Putamen (tissue), 1 donor: ENCODE measurements at places on chromosomes 16 and 17.
A peak's percentile ranks its signal among the peaks of the same experiment; 100 is the strongest.

DNA sequence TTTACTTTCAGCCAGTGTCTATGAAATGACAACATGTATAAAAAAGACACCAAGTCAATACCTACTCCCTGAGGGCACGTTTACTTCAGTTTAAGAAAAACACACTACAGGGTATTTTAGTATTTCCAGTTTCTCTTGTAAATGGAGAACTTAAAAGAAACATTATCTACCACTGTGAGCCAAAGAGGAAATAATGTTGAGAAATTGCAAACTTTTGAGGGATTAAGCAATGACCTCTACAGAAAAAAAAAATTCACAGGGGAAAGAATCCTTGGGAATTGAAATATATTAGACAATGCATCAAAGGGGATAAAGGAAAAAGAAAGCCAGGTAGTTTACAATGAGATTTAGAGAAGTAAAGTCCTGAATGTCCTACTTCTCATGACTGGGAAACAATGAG, 126.0 kb downstream of the KCNJ2 start:
- no peak for DNase-seq

DNA sequence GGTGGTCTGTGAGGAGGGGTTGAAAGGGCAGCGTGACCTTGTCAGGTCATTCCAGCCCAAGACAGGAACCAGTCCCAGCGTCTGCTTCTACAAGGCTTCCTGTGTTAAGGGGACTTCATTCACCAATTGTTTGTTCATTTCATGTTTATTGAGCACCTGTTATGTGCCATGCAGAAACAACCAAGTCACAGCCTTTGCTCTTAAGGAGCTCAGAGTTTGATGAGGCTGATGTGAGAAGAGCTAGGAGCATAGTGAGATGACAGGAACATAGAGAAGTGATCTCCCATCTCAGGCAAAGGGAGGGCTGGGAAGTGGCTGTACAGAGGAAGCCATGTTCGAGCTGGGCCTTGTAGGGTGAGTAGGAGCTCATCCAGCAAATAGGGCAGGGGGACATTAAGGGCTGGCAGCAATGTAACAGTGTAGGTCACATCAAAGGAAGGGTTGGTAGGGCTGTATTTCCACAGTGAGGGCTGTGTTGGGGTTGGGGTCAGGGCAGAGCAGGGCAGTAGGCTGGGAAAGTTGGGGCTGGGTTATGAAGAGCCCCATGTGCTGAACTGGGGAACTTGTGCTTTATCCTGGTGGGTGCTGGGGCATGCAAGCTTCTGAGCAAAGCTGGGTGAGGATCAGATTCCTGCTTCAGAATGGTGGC, 79.8 kb downstream of the ARHGAP23 start:
- DNase-seq: no peak

- DNase-seq: no peak
Measured at GRCh38 chr17:54608634-54609155, 292.0 kb upstream of the TOM1L1 start.

GRCh38 chr17:45437465-45438283, 5.0 kb upstream of the ARHGAP27 start:
- DNase-seq: no peak

DNA sequence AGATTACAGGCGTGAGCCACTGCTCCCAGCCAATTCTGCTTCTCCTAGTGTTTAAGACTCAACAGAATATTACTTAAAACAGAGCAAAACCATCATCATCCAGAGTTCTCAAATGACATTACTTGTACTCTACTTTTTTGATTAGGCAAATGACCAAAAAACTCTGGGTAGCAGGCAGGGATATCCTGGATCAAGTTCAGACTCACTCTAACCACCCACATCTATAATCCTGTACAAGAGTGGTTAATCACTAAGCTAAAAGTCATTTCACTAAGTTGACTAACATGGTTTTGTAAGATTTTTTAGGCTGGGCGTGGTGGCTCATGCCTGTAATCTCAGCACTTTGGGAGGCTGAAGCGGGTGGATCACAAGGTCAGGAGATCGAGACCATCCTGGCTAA, 6.8 kb downstream of the NAE1 start:
- DNase-seq: no peak

- no peak for DNase-seq
Measured at GRCh38 chr16:84044118-84044488, 1.5 kb upstream of the SLC38A8 start.

- DNase-seq: no peak
Measured at GRCh38 chr16:80807906-80808305, 3.5 kb upstream of the CDYL2 start.

GRCh38 chr17:7840441-7840840, 6.4 kb downstream of the KDM6B start:
- DNase-seq: no peak

GRCh38 chr16:57815987-57816745, 13.9 kb upstream of the KIFC3 start:
- DNase-seq: no peak

- DNase-seq: no peak
Measured at GRCh38 chr16:55479430-55480140, 587 bp downstream of the MMP2 start.

DNA sequence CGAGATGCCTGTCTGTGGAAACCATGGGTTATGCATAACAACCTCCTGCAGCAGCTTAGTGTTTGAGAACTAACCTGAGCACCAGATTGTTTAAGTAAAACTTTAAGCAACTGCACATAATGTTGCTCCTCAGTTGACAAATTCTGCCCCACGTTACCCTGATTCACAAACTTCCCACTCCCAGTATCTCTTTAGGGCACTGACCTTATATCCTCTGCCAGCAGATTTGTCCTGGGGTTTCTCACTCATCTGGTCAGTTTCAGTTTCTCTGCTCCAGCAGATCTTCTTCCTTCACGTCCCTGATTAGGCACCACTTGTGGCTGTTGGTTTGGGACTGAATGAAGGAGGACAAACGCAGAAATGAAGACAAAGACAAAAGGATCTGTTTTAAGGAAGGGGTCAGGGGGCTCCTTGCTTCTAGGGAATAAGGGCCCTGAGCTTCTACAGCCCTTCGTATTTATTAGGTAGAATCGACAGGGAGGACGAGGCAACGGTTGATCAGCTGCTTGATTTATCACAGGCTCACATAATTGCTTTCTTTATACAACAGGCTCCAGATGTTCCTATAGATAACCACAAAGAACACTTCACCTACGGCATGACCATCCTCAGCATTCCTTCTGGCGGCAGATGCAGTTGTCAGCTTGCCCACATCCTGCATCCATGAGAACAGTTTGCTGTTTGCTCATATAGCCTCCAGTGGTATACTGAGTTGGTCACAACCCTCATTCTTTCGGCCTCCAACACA, 13.5 kb upstream of the ZNF689 start:
- no peak for DNase-seq

DNA sequence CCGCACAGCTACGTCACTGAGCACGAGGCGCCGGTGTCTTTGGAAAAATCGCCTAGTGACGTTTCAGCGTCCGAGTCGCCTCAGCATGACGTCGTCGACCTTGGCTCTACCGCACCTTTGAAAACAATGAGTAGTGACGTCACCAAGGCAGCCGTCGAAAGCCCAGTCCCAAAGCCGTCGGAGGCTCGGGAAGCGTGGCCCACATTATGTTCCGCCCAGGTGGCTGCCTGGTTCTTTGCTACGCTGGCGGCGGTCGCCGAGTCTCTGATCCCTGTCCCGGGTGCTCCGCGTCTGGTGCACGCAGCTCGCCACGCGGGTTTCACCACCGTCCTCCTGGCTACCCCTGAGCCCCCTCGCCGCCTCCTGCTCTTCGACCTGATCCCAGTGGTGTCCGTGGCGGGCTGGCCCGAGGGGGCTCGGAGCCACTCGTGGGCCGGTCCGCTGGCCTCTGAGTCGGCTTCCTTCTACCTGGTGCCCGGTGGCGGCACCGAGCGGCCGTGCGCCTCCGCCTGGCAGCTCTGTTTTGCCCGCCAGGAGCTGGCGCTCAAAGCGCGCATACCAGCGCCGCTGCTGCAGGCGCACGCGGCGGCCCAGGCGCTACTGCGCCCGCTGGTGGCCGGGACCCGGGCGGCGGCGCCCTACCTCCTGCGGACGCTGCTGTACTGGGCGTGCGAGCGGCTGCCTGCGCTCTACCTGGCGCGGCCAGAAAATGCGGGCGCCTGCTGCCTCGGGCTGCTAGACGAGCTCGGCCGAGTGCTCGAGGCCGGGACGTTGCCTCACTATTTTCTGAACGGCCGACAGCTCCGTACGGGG, 1.5 kb downstream of the TMEM102 start:
- peak; percentile 74 for DNase-seq

DNA sequence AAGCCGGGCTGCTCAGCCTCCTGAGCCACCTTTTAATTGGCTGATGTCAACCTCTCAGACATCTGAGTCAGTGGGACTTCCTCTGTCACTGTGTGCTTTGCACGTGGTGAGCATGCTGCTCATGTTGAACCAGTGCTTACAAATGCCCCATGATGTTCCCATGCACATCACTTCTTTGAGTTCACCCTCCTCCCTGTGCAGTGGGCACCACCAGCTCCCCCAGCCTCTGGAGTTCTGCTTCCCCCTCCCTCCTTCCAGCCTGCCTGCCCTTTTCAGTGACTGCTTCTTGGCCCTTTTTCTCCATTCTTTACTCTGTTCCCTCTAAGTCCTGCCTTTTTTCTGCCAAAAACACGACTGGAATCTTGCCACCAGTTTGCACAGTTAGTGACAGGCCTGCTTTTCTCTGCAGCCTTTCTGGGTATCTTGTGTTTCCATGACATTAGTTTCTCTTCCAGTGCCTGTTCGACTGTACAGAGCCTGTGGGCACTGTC, 41.6 kb downstream of the USP10 start:
- peak; percentile 68 for DNase-seq

- no peak for DNase-seq
Measured at GRCh38 chr16:72837846-72838585, 209.9 kb downstream of the ZFHX3 start.

DNA sequence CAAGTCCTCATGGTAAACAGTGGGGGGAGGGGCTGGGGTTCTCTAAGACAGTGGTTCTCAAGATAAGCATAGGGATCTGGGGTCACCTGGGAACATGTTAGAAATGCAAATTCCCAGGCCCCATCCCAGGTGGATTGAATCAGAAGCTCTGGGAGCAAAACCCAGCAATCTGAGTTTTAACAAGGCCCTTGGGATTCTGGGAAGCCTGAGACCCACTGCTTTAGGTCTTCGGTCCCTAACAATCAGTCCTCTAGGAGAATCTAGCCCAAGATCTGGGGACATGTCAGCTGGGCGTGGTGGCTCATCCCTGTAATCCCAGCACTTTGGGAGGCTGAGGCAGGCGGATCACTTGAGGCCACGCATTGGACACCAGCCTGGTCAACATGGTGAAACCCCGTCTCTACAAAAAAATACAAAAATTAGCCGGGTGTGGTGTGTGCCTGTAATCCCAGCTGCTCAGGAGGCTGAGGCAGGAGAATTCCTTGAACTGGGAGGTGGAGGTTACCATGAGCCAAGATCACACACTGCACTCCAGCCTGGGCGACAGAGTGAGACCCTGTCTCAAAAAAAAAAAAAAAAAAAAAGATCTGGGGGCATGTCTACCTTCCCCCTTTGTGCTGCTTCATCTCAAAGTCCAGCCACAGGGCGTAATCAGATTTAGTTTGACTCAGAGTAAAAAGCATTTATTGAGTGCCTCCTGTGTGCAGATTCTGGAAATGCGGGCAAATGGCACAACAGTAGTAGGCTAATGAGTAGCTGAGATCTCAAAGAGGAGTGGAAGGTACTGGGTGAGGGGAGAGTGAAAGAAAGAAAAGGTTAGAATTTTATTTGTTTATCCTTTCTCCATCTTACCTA, 8.8 kb upstream of the NR1D1 start:
- DNase-seq: no peak

GRCh38 chr16:49838441-49839016, 17.4 kb downstream of the ZNF423 start:
- DNase-seq: no peak

DNA sequence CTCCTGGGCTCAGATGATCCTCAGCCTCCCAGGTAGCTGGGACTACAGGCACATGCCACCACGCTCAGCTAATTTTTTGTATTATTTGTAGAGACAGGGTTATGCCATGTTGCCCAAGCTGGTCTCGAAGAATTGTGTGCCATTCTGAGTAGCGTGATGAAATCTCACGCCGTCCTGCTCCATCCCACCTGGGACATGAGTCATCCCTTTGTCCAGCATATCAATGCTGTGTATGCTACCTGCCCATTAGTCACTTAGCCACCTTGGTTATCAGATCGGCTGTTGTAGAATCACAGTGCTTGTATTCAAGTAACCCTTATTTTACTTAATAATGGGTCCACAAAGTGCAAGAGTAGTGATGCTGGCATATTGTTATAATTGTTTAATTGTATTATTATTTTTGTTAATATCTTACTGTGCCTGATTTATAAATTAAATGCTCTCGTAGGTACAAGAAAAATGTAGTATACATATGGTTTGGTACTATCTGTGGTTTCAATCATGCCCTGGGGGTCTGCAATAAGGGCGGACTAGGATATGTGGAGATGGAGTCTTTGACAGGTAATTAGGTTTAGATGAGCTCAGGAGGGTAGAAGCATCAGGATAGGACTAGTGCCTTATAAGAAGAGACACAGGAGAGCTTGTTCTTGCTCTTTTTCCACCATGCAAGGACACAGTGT, 26.6 kb upstream of the SLC13A2 start:
- DNase-seq: no peak

- DNase-seq: no peak
Measured at GRCh38 chr16:75761108-75761507, 34.8 kb upstream of the CPHXL start.

DNA sequence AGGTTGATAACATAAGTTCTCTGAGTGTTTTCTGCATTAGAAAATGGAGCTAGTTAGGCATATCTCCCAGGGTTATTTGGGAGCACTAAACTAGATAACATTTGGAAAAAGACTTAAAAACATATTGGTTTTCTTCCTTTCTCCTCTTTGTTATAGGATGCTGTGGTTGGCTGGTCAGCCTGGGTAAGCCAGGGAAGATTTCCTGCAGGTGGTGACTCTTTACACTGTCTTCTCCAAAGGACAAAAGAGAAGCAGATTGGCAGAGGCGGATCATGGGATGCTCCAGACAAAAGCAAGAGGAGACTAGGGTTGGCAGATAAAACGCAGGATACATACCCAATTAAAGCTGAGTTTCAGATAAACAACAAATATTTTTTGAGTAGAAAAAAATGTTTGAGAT, 6.2 kb upstream of the CRYBA1 start:
- DNase-seq: no peak

DNA sequence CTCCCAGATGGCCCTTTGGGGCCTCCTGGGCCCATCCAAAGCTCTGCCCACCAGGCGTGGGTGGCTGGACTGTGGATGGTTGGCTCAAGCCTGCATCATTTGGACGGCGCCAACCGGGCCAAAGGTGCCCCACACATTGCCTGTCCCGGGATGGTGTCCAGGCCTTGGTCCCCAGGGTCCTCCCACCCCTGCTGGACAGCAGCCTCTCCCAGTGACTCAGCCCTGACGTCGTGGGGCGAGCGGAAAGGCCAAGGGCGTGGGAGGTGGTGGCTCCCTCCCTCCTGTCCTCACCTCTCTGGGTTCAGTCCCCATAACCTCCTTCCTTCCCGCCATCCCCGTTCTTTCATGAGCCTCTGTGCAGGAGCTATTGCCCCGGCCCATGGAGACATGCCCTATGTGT, 42.1 kb upstream of the DLX4 start:
- DNase-seq: no peak
